ENCODE measurements at places on chromosomes 4 and X.

GRCh38 chr4:97110506-97110905 is 1032.8 kb downstream of the STPG2 start:
- H3K27ac ChIP-seq, result no peak overlapping the region
- H3K4me1 ChIP-seq, result no peaks in the 10 kb centered on the region
- H3K27me3 ChIP-seq, result no peaks in the 10 kb centered on the region

- H3K27me3 ChIP-seq, result no peaks in the 10 kb centered on the region
- H3K27ac ChIP-seq, result no peak overlapping the region
- DNase-seq, result no peak
- no peak overlapping the region for H3K4me3 ChIP-seq
- H3K36me3 ChIP-seq, result no peaks in the 10 kb centered on the region
- H3K4me1 ChIP-seq, result peaks cover 6% of the 10 kb centered on the region
These were observed 72.9 kb downstream of the MED28 start for GRCh38 chr4:17687237-17687857.

GRCh38 chrX:3712051-3712869 is 1.2 kb downstream of the PRKX start:
- peak overlapping the region; percentile 88 for H3K27ac ChIP-seq
- peaks cover 6% of the 10 kb centered on the region for H3K36me3 ChIP-seq
- H3K4me1 ChIP-seq, result peaks cover 33% of the 10 kb centered on the region
- no peaks in the 10 kb centered on the region for H3K27me3 ChIP-seq
- DNase-seq, result no peak

DNA sequence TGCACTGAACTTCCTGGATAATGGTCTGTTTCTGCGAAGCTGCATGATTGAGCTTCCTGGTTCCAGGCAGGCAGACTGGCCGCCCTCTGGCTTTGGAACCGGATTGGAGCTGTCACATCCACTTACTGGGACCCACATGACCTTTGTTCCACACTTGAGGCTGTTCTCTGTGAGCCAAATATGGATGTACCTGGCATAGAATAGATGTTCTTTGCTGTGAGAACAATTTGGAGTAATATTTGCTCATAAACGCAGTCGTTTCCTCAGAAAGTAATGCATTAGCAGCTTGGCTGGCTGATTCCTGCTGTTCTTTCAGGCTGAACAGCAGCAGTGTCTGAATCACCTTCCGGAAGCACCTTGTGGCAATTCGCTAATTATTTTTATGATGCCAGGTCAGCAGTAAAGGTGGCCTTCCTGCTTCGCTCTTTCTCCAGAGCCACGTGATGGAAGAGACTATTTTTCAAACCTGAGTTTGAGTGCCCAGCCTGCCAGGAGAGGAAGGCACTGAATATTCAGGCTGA is 78.1 kb upstream of the BOD1L1 start:
- no peak overlapping the region for H3K27ac ChIP-seq
- H3K36me3 ChIP-seq, result no peaks in the 10 kb centered on the region
- H3K27me3 ChIP-seq, result peaks cover 18% of the 10 kb centered on the region
- no peak for DNase-seq
- H3K4me1 ChIP-seq, result no peaks in the 10 kb centered on the region

- H3K4me3 ChIP-seq, result no peak overlapping the region
- peak; percentile 3 for DNase-seq
- H3K27me3 ChIP-seq, result no peaks in the 10 kb centered on the region
- H3K27ac ChIP-seq, result no peak overlapping the region
- H3K4me1 ChIP-seq, result no peaks in the 10 kb centered on the region
These were observed 21.3 kb upstream of the SULT1E1 start for GRCh38 chr4:69881173-69881773.

DNA sequence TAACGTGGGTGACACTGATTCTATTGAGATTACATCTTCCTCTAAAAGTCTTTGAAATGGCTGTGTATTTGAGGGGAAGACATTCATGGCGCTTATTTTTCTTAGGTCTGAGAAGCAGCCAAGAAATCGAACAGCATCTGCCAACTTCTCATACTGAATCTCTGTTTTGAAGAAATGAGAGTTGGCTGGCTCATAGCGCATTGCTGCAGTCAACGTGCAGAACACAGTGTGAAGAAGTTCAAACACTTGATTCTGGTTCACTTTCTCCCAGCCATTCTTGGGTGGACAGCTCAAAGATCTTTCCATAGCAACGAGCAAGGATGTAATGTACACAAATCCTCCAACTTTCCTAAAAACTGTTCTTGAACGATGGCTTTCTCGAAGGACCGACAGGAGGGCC is 156.5 kb downstream of the WDFY3 start:
- H3K4me1 ChIP-seq, result no peaks in the 10 kb centered on the region
- H3K4me3 ChIP-seq, result no peak overlapping the region
- no peak overlapping the region for H3K27ac ChIP-seq
- DNase-seq, result no peak
- no peaks in the 10 kb centered on the region for H3K27me3 ChIP-seq

GRCh38 chr4:90419124-90419711 is 292.0 kb downstream of the CCSER1 start:
- H3K27ac ChIP-seq, result no peak overlapping the region
- H3K4me1 ChIP-seq, result no peaks in the 10 kb centered on the region
- DNase-seq, result no peak
- H3K36me3 ChIP-seq, result no peaks in the 10 kb centered on the region

- H3K27me3 ChIP-seq, result no peaks in the 10 kb centered on the region
- no peak for DNase-seq
- peaks cover 22% of the 10 kb centered on the region for H3K4me1 ChIP-seq
These were observed 5.8 kb upstream of the CCNG2 start for GRCh38 chr4:77151241-77151640.

GRCh38 chr4:173505924-173506518 is 24.0 kb downstream of the HAND2 start:
- peak; percentile 65 for DNase-seq
- peaks cover 80% of the 10 kb centered on the region for H3K27me3 ChIP-seq
- H3K4me1 ChIP-seq, result peaks cover 34% of the 10 kb centered on the region
- H3K4me3 ChIP-seq, result peak overlapping the region; percentile 58
- H3K36me3 ChIP-seq, result peaks cover 2% of the 10 kb centered on the region
- H3K27ac ChIP-seq, result no peak overlapping the region

GRCh38 chr4:120454788-120455187 is 388.1 kb upstream of the MAD2L1 start:
- H3K27me3 ChIP-seq, result peaks cover 8% of the 10 kb centered on the region
- H3K36me3 ChIP-seq, result no peaks in the 10 kb centered on the region
- H3K27ac ChIP-seq, result no peak overlapping the region
- H3K4me3 ChIP-seq, result no peak overlapping the region
- no peak for DNase-seq

- H3K27me3 ChIP-seq, result peaks cover 16% of the 10 kb centered on the region
- no peak overlapping the region for H3K4me3 ChIP-seq
- peaks cover 4% of the 10 kb centered on the region for H3K4me1 ChIP-seq
- H3K27ac ChIP-seq, result no peak overlapping the region
- no peak for DNase-seq
These were observed 25.3 kb downstream of the TSC22D3 start for GRCh38 chrX:107750263-107750662.

GRCh38 chrX:109393859-109394258 is 88.0 kb downstream of the GUCY2F start:
- DNase-seq, result no peak
- peaks cover 52% of the 10 kb centered on the region for H3K27me3 ChIP-seq
- no peaks in the 10 kb centered on the region for H3K36me3 ChIP-seq
- no peak overlapping the region for H3K4me3 ChIP-seq
- no peak overlapping the region for H3K27ac ChIP-seq

DNA sequence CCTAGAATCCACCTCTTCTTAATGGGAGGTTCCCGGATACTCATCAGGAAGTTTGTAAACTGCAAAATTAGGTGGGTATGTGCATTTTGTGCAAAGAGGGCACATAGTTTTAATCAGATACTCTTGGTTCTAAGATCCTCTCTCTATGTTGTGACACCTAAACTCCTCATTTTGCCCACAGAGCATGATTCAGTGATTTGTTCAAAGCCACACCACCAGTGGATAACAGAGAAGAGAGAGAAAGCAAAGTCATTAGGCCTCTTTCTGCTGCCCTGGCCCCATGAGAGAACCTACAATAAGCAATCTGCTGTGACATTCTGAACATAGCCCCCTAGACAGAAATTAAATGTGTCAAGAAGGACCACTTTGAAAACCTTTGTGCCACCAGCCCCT is 72.3 kb upstream of the STIM2 start:
- no peaks in the 10 kb centered on the region for H3K36me3 ChIP-seq
- H3K27me3 ChIP-seq, result no peaks in the 10 kb centered on the region
- no peak overlapping the region for H3K4me3 ChIP-seq
- H3K27ac ChIP-seq, result no peak overlapping the region
- peak; percentile 5 for DNase-seq

- H3K36me3 ChIP-seq, result no peaks in the 10 kb centered on the region
- H3K4me3 ChIP-seq, result no peak overlapping the region
- DNase-seq, result no peak
- no peaks in the 10 kb centered on the region for H3K27me3 ChIP-seq
- no peak overlapping the region for H3K27ac ChIP-seq
These were observed 115.7 kb upstream of the MXRA5 start for GRCh38 chrX:3462166-3462508.

- no peak overlapping the region for H3K4me3 ChIP-seq
- no peaks in the 10 kb centered on the region for H3K27me3 ChIP-seq
- no peak overlapping the region for H3K27ac ChIP-seq
- peaks cover 18% of the 10 kb centered on the region for H3K36me3 ChIP-seq
- DNase-seq, result no peak
These were observed 27.2 kb downstream of the AASDH start for GRCh38 chr4:56360071-56360470.

DNA sequence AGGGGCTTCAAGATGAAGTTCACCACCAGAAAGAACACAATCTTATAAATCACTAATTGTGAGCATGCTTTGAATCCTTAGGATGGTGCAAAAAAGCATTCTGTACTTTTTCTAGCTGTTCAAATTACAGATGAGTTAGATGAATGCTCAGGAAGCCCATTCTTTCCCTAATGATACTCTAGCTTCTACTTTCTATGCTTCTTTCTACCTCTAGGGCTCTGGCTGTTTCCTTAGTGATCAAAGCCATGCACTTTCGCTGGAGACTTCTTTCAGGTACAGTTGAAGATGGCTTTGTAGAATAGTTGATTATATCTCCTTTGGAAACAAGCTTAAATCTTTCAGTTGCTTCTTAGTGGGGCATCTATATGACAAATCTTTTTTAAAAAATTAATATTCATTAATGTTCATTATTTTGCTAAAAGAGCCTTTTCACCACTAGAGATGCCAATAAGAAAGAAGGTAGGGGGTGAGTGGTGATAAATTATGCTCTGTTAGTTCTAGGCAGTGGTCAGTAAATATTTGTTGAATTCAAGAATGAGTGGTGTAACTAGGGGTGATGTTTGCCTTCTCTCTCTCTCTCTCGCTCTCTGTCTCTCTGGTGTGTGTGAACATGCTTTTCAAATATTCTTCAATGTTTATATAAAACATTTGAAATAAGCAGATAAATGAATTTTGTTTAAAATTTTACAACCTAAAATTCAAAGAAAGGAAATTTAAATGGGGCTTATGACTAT is 169.4 kb downstream of the GLUD2 start:
- no peaks in the 10 kb centered on the region for H3K4me1 ChIP-seq
- no peak overlapping the region for H3K27ac ChIP-seq
- DNase-seq, result no peak
- H3K4me3 ChIP-seq, result no peak overlapping the region
- H3K27me3 ChIP-seq, result peaks cover 5% of the 10 kb centered on the region

- no peaks in the 10 kb centered on the region for H3K36me3 ChIP-seq
- no peaks in the 10 kb centered on the region for H3K27me3 ChIP-seq
- no peak for DNase-seq
- H3K4me1 ChIP-seq, result no peaks in the 10 kb centered on the region
- H3K4me3 ChIP-seq, result no peak overlapping the region
These were observed 434.9 kb upstream of the GALNTL6 start for GRCh38 chr4:171378323-171378722.

GRCh38 chrX:137234651-137235402 is 201.0 kb upstream of the GPR101 start:
- H3K4me3 ChIP-seq, result no peak overlapping the region
- H3K36me3 ChIP-seq, result no peaks in the 10 kb centered on the region
- peaks cover 7% of the 10 kb centered on the region for H3K4me1 ChIP-seq
- peaks cover 20% of the 10 kb centered on the region for H3K27me3 ChIP-seq

DNA sequence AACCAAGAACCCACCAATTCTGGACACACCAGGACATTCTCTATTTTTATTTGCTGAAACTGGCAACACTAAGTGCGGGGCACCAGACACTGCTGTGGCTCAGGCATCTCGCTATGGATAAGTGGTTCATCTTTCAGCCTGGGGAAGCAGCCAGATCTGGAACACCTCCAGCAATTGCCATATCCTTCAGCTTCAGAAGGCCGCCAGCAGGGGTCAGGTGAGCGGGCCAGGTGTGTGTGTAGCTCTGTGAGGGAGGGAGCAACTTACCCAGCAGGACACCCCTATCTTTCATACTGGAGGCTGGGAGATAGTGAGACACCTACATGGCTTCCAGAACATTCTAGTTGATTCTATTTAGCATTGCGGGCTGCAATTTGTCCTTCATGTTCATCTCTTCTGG is 57.0 kb upstream of the GBA3 start:
- DNase-seq, result no peak
- H3K27me3 ChIP-seq, result no peaks in the 10 kb centered on the region
- no peaks in the 10 kb centered on the region for H3K4me1 ChIP-seq
- H3K36me3 ChIP-seq, result peaks cover 2% of the 10 kb centered on the region
- no peak overlapping the region for H3K27ac ChIP-seq
- H3K4me3 ChIP-seq, result no peak overlapping the region

- no peaks in the 10 kb centered on the region for H3K27me3 ChIP-seq
- H3K36me3 ChIP-seq, result no peaks in the 10 kb centered on the region
- H3K27ac ChIP-seq, result no peak overlapping the region
- H3K4me3 ChIP-seq, result no peak overlapping the region
These were observed 1077.3 kb downstream of the RAPGEF2 start for GRCh38 chr4:160180211-160180610.

DNA sequence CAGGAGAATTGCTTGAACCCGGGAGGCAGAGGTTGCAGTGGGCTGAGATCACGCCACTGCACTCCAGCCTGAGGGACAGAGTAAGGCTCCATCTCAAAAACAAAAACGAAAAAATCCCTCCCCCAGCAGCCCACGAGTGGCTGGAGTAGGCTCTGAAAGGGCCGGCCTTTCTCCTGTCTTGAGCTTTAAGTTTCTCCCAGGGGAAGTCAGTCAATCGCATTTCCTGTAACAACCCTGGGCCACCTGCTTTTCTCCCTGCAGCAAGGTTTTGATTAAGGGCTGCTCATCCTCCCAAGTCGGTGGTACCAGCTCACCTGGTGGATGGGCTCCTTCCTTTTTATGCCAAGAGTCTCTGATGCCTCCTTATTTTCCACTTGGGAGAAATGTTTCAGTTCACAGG is 2.0 kb upstream of the NYX start:
- DNase-seq, result no peak
- H3K27ac ChIP-seq, result no peak overlapping the region
- no peaks in the 10 kb centered on the region for H3K36me3 ChIP-seq
- H3K4me1 ChIP-seq, result peaks cover 33% of the 10 kb centered on the region
- no peak overlapping the region for H3K4me3 ChIP-seq
- H3K27me3 ChIP-seq, result peaks cover 32% of the 10 kb centered on the region
